ENCODE measurements at places on chromosomes 7 and 10.

DNA sequence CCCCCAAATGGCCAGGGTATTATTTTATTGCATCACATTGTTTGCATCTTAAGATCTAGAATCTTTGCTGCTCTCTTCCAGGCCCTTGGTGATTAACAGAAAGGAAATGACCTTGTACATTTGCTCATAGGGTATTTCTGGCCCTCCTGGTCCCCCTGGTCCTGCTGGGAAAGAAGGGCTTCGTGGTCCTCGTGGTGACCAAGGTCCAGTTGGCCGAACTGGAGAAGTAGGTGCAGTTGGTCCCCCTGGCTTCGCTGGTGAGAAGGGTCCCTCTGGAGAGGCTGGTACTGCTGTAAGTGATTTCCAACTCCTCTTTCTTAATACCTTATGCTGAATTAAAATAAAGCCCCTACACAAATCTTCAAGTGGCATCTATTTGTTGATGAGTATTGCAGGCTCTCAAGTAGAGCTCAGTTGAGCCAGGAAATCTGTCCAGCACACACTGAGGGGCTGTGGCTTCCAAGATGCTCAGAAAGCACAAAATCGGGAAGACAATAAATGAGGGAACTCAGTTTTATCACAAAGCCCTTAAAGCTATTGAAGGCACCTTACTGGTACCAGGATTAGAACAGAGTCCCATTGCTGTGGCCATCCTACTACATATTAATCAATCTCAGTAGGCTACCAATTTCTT is 28.2 kb downstream of the COL1A2 start:
- no peak for DNase-seq

GRCh38 chr10:67319976-67320375 is 376.0 kb downstream of the CTNNA3 start:
- DNase-seq: no peak

DNA sequence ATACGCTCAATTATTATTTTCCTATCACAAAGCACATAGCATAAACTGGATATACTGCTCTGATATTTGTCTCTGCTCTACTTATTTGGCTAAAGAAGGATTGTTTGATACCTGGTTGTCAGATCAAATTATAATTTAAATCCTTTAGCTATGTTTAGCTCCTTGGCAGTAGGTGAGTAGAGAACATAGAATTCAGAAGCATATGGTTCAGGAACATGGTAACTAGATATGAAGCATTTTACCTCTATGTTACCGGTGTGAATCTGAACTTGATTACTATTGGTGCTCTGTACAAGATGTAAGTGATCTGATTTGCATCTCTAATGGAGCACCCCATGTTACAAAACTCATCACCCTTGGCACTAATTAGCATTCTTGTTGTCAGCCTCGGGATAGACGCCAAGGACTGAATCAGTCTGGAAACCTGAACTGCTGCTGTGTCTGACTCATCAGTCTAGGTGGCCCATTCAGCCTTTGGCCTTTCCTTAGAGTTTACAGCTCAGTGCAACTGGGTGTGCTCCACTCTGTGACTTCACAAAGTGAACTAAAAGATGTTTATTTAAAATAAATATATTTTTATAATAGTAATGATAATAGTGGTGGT is 12.3 kb upstream of the MYPN start:
- DNase-seq: no peak

- no peak for DNase-seq
Measured at GRCh38 chr10:43785252-43785651, 136.6 kb upstream of the ZNF32 start.

DNA sequence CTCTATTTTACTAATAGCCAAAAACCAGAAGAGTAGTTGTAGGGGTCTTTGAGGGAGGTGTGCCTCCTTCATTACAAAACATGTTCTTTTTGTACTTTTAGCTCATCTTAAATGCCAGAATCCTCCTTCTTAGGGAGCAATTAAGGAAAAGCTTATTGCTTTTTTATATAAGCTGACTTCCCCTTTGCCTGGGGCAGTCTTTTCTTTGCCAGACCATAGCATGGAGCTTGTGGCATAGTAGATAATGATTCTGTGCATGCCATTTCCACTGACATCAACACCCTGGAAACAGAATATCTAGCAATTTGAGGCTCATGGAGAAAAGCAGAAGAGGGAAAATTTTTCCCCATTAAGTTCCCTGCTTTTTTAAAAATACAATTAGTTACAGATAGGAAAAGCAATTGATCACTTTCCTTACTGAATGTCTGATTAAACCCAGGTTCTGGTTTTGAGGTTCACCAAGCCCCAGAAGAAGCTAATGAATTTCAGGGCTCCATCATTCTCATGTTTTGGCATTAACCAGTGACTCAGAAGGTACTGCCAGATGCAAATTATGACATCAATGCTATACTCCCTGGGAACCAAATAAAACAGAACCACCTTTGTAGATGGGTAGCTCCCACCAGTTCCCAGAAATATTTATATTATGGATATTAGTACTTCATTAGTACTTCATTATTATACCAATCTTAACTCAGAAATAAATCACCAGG is 410.6 kb downstream of the KCNMA1 start:
- no peak for DNase-seq

- no peak for DNase-seq
Measured at GRCh38 chr10:110029450-110029849, 21.7 kb downstream of the ADD3 start.

DNA sequence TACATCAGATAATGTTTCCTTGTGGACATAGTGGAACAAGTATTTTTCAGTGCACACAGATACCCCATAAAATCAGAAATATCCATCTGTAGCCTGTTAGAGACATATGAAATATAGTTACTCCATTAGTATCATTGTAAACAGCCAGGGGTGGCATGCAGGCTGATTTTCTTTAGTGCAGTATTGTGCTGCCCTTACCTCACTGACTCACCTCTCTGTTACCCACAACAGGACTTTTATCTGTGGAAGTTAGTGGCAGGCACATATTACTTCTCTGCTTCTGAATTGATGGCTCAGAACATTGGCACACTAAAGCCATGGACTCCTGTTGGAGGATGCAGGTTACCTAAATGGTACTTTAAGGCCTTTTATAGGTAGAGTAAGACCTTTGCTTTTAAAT is 70.0 kb downstream of the SLC25A40 start:
- no peak for DNase-seq

DNA sequence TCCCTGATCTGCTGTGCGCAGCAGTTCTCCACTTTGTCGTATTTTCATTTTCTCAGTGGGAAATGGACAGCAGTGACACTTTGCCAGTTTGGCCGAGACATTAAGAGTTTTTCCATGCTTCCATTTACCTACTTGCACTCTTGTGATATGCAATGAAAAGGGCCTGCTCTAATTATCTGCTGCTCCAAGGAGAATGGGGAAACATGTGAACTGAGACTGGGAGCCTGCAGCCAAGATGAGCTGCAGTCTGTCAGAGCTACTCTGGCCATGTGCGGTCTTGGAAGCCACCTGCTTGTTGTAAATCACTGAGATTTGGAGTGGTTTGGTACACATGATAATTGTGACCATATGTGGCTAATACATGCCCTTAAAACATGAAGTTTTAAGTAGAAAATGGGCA is 586.6 kb upstream of the POT1 start:
- DNase-seq: peak; percentile 96

GRCh38 chr7:38181111-38181510 is 3.1 kb downstream of the STARD3NL start:
- no peak for DNase-seq
